ENCODE measurements at places on chromosomes 4 and X.

DNA sequence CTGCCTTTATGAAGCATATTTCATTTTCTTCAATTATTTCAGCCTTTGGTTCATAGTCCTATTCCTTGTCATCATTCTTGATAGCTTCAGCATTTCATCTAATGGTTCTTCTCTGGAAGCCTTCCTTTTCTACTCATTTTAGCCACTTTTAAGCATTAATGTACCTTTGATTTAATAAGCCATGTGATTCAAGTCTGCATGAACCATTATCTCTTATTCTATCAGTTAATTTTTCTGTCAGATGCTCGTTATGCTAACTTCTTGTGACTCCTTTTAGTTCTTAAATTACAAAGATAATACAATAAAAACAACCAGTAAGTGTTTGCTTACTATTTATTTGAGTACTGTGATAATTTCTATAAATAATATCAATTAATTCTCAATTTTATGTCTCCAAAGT lies 210.1 kb upstream of the MAB21L2 start:
- DNase-seq, result no peak

DNA sequence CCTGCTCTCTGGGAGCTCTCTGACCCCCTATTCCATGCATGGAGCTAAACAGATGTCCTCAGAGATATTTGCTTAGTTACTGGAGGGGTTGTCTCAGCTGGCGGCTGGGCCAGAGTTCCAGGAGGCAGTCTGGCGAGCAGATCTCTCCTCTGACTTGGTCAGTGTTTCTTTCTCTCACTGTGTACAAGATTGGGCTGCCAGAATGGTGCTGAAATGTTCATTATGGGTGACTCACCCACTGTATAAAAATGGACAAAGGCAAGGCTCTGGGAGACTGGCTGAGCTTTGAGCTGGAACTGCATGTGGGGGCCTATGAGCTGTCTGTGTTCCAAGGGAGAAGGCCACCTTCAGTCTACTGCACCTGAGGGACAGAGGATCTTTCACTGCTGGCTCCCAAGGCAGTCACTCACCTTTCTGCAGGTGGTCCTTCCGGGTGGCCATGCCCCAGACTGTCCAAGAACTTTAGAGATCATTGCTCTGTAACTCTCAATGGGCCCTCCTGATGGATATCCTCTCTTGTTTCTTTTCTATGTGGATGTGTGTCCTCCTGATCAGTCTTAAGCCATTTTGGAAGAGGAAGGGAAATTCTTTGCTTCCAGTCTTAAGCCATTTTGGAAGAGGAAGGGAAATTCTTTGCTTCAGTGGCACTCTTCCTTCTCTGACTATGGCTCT lies 88.2 kb downstream of the CFAP299 start:
- DNase-seq, result no peak

GRCh38 chr4:25423548-25423947 lies 46.5 kb downstream of the ANAPC4 start:
- no peak for DNase-seq

DNA sequence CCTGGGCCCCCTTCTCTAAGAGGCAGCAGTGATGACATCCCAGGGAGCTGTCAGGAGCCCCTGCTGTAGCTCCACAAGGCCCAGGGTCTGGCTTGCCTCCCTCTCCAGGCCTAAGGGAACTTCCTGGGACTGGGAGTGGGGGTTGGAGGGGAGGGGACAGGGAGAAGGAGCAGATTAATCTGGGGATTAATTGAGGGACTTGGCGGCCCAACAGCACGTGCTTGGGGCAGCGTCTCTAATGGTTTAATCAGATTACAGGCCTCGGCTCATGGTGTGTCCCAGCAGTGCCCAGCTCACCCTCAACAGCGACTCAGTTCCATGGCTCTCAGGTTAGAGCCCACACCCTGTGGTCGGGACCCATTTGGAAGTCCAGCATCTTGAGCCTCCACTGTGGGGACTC lies 47.9 kb downstream of the EFNB1 start:
- DNase-seq, result no peak

All from stimulated activated naive CD8-positive, alpha-beta T cell treated with anti-CD3 and anti-CD28 coated beads, Interleukin-15, amount 100 ng/mL, for 72 hours (primary cell).